ENCODE measurements at places on chromosomes 1 and 21.

- DNase-seq, result no peak
Observed at GRCh38 chr1:192792628-192793027, 16.2 kb upstream of the RGS2 start.

- DNase-seq, result no peak
Observed at GRCh38 chr1:90836345-90836679, 119.2 kb upstream of the BARHL2 start.

DNA sequence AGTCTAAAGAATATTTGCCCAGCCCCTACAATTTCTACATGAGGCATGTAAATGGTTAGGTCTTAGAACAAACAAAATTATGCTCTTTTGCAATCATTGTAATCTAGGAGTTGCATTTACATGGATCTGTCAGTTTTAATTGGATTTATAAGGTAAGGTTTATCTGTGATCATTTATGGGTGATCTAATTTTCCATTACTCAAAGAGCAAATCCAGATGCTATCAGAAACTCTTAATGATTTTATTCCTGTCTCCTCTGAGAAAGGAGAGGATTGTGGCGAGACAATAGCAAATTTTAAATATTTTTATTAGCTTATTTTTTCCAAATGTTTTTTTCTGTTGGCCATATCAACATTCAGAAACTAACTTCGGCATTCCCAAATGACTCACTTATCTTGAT, 14.2 kb upstream of the NEGR1 start:
- no peak for DNase-seq

DNA sequence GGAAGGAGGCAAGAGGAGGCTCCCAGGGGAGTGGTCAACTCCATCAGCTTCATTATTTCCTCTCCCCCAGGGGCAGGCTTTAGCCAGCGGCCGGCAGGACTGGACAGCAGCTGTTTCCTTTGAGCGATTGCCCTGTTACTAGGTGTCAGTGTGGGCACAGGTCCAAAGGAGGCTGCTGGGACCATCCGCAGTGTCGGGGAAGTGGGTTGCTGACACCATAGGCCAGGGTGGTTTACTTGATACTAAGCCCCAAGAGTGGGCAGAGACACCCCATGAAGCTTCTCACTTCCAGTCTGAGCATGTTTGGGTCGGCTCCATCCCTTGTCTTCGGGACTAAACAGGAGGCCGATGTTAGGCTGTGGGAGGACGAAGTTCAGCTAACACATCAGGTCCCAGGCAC, 63.6 kb downstream of the KAZN start:
- no peak for DNase-seq

DNA sequence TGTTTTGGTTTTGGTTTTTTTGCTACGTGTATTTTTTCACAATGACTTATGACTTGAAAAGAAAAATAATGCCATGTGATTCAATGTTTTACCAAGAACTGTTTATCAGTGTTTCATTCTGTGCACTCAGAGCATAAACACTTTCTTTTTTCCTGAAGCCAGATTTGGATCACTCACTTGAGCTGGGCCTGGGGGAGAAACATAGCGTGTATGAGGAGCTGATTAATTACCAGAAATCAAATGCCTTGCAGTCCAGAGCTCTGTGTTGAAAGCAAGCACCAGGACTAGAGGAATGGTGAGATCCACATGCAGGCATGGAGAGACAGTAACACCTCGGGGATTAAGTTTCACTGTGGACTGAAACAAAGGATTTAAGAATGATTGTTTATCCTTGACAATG, 642.1 kb upstream of the ADGRL2 start:
- peak; percentile 79 for DNase-seq

- no peak for DNase-seq
Observed at GRCh38 chr1:28378906-28379305, 9.4 kb downstream of the PHACTR4 start.

DNA sequence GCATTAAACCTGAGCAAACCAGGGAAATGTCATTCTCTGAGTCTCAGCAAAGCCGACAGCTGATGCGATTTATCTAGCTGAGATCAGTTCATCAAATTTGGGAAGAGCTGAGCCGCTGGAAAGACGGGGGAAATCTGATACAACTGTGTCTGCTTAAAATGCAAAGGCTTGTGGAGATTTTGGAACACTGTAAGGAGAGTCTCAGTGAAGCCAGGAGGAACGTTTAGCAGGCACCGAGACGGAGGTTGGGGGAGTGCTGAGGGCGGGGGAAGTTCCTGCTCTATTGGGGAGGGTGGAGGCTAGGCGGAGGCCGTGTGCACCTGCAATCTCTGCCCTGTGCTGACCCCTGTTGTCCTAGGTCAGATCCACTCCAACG, 143.2 kb upstream of the CSF3R start:
- DNase-seq, result no peak

- peak; percentile 99 for DNase-seq
Observed at GRCh38 chr1:62384276-62385005, 52.4 kb upstream of the USP1 start.

- DNase-seq, result no peak
Observed at GRCh38 chr1:153210206-153210605, 7.0 kb downstream of the LELP1 start.

DNA sequence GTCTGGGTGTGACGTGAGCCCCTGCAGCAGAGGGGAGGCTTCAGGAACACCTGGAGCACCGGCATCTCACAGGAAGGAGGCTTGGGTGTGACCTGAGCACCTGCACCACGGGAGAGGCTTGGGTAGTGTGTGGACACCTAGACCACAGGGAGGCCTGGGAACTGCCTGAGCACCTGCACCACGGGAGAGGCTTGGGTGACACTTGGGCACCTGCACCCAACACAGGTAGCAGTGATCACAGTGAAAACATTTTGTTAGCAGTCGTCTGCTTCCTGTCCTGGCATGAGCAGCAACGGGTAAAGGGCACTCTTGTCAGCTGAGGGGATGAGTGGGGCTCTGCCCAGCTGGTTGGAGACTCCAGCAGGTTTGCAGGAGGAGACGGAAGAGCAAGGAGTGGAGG, 22.4 kb downstream of the LRRC3 start:
- DNase-seq, result no peak

GRCh38 chr1:116003823-116004222, 27.5 kb downstream of the SLC22A15 start:
- no peak for DNase-seq

GRCh38 chr1:175192111-175192629, 406 bp downstream of the KIAA0040 start:
- peak; percentile 21 for DNase-seq

GRCh38 chr1:158998037-158998780, 11.5 kb upstream of the IFI16 start:
- DNase-seq, result no peak

DNA sequence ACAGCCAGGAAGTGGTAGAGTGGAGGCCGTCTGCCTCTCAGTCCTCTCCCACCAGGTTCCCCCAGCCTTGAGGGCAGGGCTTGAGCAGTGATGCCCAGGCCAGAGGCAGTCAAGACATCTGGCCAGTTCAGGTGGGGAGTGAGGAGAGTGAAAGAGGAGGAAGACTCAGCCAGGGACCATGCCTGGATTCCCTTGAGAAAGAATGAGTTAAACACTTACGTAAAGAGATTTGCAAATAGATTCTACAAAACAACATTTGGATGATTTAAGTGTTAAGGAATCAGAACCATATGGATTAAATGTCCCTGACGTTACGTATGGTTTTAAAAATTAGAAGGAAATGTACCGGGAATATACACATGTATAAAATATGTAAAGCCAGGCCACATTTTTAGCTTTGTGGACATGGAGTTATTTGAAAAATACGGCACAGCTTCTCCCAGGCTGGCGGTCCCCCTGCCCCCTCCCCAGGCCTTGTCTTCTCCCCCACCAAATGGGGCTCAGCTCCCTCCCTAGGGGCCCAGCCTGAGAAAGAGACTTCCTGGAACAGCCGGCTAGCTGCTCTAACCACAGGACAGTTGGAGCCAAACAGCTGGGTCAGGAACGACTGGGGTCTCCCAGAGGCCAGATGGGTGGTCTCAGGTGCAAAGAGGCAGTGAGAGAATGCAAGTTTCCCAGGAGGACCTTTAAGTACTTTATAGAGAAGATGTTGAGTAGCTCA, 188.3 kb upstream of the EDN2 start:
- no peak for DNase-seq

DNA sequence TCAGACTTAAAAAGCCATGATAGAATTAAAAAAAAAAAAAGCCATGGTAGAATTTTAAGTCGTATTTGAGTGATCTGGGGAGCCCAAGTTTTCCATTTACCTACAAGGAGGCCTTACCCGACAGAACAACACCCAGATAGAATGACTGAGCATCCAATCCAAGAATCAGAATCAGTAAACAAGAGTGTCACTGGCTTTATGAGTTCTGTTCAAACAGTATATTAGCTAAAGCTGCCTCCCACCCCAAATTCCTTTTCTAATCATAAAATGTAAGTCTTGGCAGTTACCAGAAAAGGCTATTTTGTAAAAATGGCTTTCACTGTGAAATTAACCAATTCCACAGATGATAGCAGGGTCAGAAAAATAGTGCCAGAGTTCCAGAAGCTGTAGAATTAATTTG, 1.2 kb downstream of the GTF2B start:
- DNase-seq, result no peak

DNA sequence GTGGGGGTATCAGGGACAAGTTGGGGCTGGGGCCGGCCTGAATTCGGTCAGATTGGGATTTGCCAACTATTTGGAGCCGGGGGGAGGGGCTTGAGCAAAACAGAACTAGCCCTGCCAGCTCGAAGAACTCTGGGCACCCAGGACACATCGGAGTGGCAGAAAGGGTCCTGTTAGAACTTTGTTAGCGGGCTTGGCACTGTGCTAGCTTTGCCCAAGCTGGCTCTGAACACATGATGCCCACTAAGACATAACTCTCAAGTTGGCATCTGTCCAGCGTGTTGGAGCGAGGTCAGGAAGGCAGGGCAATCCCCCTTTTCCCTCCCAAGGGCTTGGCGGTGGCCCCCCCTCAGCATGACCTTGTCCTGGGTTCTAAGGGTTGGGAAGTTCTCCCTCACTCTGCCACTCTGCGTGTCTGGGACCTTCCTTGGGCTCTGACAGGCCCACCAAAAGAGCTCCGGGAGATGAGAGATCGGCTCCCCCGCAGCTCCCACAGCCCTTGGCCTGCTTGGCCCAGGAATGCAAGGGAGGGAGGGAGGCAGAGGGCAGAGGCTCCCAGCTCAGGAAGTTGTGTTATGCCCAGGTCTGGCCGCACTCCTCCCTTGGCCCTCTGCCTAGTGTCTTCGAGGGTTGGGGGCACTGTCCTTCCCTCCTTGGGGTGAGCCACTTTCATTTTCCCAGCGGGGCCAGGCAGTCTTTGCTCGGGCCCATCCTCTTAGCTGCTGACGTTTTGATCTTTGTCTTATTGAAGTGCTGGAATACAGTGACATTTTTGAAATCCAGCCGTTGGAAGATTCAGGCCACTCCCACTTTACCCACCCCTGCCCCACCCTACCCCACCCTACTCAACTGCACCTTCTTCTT, 1.2 kb downstream of the LMNA start:
- peak; percentile 53 for DNase-seq

DNA sequence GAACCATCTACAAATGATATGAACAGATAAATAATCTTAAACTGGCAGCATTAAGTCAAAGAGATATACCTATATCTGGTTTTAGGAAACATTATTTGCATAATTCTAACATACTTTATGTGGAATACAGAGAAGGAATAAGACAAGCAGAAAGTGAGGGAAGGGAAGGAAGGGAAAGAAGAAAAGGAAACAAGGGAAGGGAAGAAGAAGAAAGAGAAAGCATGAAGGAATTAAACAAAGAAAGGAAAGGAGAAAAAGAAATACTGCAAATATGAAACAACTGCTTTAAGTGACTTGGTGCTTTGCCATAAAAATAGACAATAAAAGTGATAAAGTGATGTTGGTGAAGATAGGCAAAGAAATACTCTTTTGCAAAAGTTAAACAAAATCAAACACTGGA, 20.1 kb downstream of the SCMH1 start:
- no peak for DNase-seq

- no peak for DNase-seq
Observed at GRCh38 chr21:27557356-27557755, 590.5 kb upstream of the ADAMTS5 start.

DNA sequence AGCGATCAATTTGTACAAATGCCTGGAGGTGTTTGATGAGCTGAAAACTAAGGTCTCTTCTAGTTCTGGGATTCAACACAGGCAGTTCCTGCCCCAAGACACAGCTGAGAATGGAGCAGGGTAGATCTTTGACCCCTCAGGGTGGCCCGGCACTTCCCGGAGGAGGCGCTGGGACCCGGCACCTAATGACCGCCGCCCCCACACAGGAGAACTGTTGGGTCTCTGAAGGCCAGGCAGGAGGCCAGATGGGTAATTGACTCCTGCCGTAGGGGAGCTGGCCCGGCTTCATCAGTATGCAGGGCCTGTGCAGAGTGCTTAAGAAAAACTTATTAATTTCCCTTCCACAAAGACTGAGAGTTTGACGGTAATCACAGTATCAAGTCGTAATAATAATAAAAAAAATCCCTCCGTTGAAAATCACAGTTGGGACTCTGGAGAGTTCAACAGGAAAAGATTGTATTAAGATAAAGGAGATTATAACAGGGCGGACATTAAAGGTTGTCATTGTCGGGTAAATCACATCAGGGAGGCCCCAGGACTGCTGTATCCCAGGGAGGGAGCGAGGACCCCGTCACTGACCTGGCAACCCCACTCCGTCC, 51.7 kb downstream of the UBIAD1 start:
- DNase-seq, result no peak

GRCh38 chr1:229223498-229223897, 47.4 kb upstream of the RAB4A start:
- no peak for DNase-seq

GRCh38 chr1:88678405-88678804, 5.7 kb upstream of the PKN2 start:
- no peak for DNase-seq

DNA sequence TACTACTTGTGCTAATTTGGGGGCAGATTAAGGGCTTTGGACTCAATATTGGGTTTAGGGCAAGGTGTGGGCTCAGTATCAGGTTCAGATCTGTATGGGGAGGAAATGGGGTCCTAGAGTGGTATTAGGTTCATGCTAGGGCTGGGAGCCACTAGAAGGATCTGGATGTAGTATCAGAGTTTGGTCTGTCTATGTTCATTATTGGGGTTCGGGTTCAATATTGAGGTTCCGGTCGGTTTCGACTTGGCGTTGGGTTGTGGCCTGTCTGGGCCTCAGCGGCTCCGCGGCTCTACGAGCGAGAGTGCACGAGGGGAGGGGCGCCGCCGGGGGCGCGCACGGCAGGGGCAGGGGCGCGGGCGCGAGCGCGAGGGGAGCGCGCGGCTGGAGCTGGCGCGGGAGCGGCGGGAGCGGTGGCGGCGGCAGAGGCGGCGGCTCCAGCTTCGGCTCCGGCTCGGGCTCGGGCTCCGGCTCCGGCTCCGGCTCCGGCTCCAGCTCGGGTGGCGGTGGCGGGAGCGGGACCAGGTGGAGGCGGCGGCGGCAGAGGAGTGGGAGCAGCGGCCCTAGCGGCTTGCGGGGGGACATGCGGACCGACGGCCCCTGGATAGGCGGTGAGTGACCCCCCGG, at the start of gene PTPRF:
PTPRF (plus strand) TSS at position 401 of the 624 bp plus-strand sequence. CDS start 14,193 bp downstream, outside the sequence.
- DNase-seq, result peak; percentile 42

GRCh38 chr1:190540366-190540765, 62.7 kb upstream of the BRINP3 start:
- DNase-seq, result no peak

GRCh38 chr1:234913278-234913649, 215.4 kb downstream of the TOMM20 start:
- no peak for DNase-seq

All from fibroblast of the aortic adventitia (primary cell).